ENCODE measurements at places on chromosomes 7 and 10. TPM values are rescaled to one million over a fixed set of nuclear protein-coding genes. Genes with fewer than 3 reads are reported as not detected.

Gene FGFBP3
- 2.2 TPM for polyA plus RNA-seq

Gene HOXA11
- polyA plus RNA-seq, result not detected

Gene CPED1
- polyA plus RNA-seq, result 3.8 TPM

Gene IDI1
- 54.8 TPM for polyA plus RNA-seq

Gene CCDC3
- polyA plus RNA-seq, result not detected

Gene HMX3
- not detected for polyA plus RNA-seq

Gene NACAD
- polyA plus RNA-seq, result not detected

Gene LRRC18
- polyA plus RNA-seq, result 0.58 TPM

Gene ORAI2
- polyA plus RNA-seq, result 290 TPM

Gene CPN1
- polyA plus RNA-seq, result not detected

Gene TMEM254
- polyA plus RNA-seq, result 29.4 TPM

Gene TAF3
- polyA plus RNA-seq, result 16.2 TPM

Gene PLEKHA1
- 24.0 TPM for polyA plus RNA-seq
